Occipital lobe (tissue), 3 donors: ENCODE measurements at places on chromosomes 2 and 18. TPM values are rescaled to one million over a fixed set of nuclear protein-coding genes. Genes with fewer than 3 reads are reported as not detected.

DNA sequence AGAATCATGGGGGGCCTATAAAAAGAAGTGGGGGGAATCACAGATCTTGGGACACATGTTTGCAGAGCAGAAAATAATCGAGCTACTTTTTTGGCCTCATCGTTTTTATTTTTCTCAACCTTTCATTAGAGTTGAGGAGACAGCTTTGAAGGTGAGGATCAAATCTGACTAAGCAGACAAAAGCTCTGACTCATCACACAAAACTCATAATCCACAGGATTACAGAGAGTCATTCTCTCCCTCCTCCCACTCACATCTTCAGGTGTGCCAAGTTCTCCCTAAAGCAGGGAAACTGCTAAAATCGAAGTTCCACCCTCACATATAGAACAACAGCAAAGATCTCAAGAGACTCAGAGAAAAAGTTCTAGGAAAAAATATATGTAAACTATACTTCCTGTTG is 15.6 kb downstream of the BAZ2B start:
- no peak for DNase-seq

DNA sequence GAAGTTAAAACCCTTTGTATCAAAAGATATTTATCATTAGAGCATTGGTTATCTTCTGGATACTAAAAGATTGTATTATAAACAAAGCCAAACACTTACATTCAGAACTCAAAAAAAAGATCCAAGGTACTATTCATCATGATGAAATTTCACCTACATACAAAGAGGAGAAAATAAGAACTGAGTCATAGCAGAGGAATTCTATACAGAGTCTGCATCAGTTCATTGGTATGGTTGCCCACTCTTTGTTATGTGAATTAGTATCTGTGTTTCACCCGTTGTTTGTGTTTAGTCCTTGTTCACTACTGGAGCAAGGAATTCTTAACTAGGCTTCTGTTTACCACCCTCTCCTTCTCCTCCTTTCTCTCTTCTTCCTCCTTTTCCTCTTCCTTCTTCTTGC is 157.9 kb downstream of the LNPK start:
- DNase-seq = no peak

- DNase-seq = no peak
These were observed 116.3 kb downstream of the POLE4 start for GRCh38 chr2:75074708-75075107.

DNA sequence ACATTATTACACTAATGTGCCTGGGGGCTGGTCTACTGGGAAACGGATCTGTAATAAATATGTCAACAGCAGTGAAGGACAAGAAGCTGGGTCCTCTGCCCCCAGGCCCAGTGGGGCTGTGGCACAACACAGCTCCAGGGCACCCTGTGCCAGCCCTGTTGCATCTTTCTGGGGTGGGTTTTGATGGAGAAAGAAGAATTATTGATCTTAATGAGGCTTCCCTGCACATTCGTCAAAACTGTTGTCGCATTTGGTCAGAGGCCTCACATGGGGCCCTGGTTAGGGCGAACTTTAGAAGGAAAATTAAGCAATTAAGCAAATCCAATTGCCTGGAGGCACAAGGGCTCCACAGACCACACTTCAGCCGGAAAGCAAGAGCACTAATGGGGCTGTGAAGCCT is 30.0 kb upstream of the TWIST2 start:
- no peak for DNase-seq

DNA sequence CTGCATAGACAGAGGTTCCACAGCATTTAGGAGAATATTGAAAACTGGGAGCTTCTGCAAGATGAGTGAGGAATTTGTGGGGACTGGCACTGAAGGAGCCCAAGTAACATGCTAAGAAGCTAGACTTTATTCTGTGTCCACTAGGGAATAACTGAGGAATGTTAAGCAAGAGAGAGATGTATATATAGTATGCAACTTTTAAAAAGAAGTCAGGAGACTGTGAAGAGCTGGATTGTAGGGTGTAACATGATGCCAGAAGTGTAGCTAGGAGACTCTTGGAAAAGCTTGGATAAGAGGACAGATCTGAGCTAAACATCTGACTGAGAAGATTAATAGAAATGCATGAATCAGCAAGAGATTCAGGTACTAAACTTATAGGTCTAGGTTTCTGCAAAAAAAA is 270.6 kb upstream of the MMADHC start:
- no peak for DNase-seq

DNA sequence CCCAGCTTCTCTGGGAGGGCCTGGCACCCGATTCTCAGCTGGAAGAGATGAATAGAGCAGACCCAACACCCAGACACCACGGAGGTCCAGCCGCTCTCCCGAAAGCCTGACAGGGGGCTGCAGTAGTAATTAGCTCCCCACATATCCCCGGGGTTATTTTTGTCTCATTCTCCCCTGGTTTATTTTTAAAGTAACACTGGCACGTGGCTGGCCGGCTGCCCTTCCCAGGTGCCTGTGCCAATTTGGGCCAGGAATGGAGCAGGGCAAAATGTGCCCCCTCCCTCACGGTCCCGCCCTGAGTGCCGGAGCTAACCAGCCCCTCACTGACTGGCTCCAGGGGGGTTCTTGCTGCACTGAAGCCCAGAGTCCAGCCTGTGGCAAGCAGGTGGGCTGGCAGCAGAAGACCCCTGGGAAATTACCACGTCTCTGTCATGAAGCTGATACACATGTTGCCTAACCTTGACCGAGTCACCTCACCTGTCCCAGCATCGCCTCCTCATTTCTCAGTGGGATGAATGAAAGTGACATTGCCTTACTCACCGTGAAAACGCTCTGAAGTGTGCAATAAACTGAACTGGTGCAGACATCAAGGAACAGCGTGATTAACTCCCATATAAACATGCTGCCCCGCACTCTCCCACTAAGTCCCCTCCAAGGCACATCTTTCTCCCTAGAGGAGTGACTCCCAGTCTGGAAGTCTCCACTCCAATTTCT is 18.4 kb downstream of the KCNK3 start:
- no peak for DNase-seq

PAX3 gene
- total RNA-seq = 0.31 TPM

ZNF396 gene
- 5.0 TPM for total RNA-seq

ADGRF3 gene
- total RNA-seq = 0.16 TPM
